ENCODE measurements at places on chromosomes 13 and 19.

GRCh38 chr13:103156346-103156998, 90.3 kb upstream of the SLC10A2 start:
- DNase-seq, result no peak

DNA sequence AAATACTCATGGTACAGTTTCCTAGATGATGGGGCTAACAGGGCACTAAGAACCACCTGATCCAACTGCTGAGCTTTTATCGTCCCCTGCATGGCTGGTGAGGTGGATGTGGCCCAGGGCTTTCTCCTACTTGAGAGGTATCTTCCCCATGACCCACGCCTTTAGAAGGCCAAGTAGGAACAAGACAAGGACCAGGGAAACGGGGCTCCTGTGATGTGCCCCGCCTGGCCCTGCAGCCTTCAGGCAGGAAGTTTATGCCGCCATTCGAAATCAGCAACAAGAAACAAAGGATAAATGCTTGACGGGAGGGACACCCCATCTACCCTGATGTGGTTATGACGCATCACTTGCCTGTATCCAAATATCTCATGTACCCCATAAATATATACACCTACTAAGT, 4.1 kb downstream of the NLRP13 start:
- no peak for DNase-seq

GRCh38 chr19:34399886-34400285, 4.3 kb upstream of the PDCD2L start:
- DNase-seq, result no peak

- no peak for DNase-seq
Measured at GRCh38 chr13:44412346-44412935, 38.8 kb downstream of the SERP2 start.

DNA sequence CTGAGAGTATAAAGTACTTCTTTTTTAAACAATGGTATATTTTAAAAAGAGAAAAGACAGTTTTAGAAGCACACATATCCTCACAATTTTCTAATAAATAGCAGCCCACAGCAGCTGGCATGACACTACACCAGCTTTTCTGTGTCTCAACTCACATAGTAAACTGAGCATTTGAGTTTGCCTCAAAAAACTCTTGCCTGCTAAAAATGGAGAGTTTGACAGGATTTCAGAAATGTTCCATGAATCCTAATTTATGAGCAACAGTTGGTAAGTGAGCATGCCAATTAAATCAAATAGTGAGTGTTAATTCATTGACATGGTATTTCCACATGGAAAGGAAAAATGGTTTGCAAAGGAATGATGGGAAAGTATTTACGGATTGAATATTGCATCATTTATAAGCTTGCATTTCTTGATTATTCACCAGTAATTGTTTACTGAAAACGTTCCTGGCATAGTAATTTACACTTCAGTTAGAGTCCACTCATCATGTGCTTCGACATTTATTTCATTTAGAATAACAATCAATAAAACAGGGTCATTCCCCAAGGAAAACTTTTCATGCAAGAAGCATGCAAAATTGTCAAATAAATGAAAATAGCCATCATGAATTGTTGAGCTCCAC, 323.0 kb downstream of the EFNB2 start:
- no peak for DNase-seq

- no peak for DNase-seq
Measured at GRCh38 chr13:110815471-110816204, 99.2 kb downstream of the ANKRD10 start.

- DNase-seq, result peak; percentile 99
Measured at GRCh38 chr19:12440541-12441316, at the start of gene ZNF443. ZNF443 (minus strand) TSS chr19:12441021; CDS start chr19:12440914, 107 bp downstream.

DNA sequence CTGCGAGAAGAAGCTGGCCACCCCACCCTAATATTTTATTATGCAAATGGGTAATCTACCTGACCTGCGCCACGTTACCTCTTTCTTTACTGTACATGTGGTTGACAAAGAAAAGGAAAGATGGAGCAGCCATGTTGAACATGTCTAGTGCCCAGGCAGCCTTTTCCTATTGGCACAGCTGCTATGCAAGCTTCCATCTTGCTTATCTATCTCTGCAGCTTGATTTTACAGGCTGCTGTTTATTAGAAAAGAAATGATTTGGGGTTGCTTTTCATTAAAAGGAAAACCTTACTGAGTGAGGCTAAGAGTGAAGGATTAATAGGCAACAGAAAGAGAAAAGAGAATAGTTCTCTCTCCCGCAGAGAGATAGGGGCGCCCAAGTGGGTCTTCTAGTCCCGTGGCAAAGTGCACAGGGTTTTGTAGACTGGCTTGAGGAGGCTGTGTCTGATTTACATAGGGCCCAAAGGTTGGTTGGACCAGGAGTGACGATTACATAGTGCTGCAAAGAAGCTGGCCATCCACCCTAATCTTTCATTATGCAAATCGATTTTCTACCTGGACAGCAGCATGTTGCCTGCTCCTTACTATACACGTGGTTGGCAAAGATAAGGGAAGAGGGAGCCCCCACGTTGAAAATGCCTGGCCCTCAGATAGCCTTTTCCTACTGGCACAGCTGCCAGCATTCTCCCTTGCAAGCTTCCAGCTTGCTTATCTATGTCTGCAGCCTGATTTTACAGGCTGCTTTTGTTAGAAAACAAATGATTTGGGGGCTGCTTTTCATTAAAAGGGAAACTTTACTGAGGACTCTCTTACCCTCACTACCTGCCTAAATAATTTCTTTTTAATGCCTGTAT, 28.3 kb downstream of the OR10H4 start:
- no peak for DNase-seq

DNA sequence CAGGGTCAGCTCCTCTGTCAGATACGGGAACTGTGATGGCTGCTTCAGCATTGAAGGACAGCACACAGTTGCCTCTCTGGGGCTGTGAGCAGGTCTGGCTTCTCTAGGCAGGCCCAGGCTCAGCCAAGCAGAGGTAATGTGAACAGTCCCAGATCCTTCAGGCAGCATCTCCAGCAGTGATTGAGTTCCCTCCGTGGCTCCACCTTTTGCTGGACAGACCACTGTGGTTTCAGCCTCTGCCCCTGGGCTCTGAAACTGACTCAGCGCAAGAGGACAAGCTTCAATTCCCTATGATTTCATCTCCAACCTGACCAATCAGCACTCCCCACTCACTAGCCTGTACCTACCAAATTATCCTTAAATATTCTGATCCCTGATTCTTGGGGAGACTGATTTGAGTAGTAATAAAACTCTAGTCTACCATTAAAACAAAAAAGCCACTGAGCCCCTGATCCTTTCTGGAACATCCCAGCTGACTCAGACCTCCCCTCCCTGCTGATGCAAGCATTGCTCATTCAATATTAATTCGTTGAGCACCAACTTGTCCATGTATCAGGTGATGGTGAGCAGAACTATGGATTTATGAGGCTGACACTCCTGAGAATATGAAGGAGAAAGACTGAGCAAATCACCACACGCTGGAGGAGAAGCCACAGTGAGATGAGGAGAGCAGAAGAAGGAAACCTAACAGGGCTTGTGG, 16.7 kb downstream of the GSX1 start:
- no peak for DNase-seq

DNA sequence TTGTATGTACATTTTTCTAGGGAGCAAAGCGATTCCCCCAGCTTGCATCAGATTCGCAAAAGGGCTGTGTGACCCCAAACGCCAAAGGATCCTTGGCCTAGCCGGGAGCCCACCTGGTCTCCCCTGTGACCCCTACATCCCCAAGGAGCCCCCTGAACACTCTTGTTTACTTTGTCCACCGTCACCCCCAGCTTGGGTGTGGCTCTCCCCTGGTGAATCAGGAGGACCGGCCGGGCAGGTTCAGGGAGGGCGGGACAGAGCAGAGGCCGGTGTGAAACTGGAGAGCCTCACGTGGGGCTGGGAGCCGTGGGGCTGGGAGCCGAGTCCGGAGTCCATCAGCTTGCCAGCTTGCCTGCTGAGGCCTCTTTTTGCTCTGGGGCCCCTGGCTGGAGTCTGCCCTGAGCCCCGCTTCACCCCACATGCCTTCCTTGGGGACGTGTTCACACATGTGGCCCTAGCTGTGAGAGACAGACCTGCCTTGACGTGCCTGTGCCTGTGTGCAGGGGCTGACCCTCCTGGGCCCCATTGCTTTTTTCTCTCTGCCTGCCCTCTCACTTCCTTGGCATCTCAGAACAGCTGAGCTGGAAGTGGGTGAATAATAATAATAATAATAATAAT, 2.0 kb downstream of the ITPKC start:
- DNase-seq, result peak; percentile 36

GRCh38 chr13:85492283-85492682, 306.9 kb downstream of the SLITRK6 start:
- DNase-seq, result no peak

DNA sequence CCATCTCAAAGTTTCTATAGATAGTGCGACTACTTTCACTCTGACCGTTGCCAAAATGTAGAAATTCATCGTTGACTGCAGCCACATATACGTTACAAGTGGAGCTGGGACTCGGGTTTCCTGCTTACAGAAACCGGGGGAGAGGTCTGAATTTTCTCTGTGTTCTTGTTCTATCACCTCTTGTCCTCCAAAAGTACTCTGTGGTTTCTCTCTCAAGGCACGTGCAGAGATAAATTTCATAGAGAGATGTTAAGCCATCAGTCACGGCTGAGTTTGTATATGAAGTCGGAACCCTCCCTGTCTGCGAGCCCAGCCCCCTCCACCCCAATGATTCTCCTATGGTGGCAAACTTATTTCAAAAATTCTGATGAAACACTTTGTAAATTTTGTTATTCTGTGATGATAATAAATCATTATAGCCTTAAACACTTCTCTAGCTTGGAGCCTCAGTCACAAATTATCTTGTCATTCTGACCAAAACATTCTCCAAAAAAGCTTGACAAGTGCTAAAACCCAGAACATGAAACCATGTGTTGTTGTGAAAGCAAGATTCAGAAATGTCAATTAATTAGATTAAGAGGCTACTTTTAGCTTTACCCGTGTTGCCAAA, 87.5 kb downstream of the TSHZ3 start:
- DNase-seq, result no peak

Data from stimulated activated CD8-positive, alpha-beta memory T cell treated with anti-CD3 and anti-CD28 coated beads, Interleukin-4, amount 100 ng/mL, for 48 hours (primary cell).